Midbrain (tissue), 1 donor: ENCODE measurements at places on chromosomes 1 and 21.
A peak's percentile ranks its signal among the peaks of the same experiment; 100 is the strongest.

DNA sequence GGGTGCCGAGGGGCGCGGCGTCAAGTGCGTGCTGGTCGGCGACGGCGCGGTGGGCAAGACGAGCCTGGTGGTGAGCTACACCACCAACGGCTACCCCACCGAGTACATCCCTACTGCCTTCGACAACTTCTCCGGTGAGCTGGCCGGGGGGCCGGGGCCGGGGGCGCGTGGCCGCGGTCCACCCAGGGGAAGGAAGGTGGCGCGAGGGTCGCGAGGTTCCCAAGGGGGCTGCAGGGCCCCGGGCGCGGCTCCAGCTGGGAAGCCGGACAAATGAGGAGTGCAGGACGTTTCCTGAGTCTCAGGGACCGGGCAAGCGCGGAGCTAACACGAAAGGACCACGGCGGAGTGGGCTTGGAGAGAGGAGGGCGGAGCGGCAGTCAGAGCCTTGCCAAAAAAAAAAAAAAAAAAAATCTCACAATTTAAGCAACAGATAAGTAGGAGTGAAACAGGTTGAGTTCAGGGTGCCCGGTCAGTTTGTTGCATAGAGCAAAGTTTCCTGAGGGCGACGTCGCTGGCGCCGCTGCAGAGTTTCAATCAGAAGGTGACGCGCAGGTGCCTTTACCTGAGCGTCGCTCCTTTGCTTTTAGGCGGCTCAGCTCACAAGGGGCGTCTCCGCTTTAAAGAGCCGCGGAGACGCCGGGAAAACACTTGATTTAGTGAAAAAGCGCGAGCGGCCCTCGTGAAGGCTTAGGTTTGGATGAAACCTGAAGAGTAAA is 750 bp downstream of the RHOU start:
- no peak for DNase-seq

DNA sequence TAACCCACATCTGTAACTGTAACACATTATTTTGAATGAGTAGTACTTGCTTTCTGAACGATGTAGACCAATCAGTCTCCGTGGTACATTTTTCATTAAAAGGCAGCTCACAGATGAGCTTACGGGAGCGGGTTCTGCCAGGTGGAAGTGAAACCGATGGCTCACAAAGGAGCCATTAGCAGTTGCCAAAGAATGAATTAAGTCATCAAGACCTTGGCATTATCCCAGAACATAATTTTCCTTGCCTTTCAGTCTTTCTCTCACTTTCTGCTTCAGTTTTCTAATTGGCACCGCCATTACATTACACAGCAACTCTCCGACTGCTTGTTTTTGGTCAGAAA is 33.5 kb upstream of the UTS2 start:
- peak; percentile 4 for DNase-seq

GRCh38 chr1:223126741-223127140 is 16.3 kb downstream of the TLR5 start:
- peak; percentile 6 for DNase-seq

DNA sequence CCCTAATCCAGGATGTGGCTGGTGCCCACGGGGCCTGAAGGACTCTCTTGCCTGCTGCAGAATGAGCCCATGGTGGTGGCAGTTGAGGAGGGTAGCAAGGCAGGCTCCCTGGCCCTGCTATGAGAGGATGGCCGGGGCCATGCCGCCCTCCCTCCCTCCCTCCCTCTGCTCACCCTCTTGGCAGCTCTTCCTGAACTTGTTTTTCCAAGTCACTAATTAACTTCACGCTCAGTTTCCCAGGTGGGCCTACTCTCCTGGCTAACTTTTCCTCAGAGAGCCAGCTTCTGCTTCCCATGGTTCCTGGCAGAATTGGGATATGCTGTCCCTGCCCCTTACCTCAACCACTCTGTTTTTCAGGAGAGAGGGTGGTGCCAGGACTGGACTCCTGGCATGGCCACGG is 10.2 kb downstream of the KCNC4 start:
- DNase-seq = no peak

DNA sequence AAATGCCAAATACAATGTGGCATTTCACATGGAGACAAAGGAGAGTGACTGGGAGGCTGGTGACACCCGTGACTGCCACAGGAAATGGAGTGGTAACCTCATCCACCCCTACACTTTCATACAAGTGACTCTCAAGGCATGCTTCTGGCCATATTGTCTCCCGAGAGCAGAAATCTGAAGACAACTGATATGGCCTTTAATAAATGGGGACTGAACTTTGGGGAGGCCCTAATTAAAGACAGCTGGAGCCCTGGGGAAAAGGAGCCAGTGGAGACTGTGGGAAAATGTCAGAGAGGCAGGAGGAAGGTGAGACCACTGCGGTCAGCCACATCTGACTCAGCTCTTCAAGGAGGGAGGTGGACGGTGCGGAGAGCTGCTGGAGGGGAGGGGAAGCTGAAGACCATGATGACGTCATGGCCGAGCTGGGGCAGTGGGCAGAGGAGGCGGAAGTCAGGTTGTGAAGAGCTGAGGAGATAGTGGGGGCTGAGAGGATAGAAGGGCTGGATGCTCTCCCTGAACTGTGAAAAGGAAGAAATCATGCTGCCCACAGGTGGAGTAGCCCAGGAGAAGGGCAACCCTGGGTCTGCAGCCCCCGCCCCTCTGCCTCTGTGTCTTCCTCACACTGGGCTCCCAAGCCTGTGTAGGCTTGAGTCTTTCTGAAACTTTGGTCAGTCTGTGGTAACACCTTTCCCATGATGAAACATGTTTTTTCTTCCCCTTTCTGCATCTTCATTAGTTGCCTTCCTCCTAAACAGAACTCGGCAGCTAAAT is 14.0 kb upstream of the NCF2 start:
- no peak for DNase-seq

DNA sequence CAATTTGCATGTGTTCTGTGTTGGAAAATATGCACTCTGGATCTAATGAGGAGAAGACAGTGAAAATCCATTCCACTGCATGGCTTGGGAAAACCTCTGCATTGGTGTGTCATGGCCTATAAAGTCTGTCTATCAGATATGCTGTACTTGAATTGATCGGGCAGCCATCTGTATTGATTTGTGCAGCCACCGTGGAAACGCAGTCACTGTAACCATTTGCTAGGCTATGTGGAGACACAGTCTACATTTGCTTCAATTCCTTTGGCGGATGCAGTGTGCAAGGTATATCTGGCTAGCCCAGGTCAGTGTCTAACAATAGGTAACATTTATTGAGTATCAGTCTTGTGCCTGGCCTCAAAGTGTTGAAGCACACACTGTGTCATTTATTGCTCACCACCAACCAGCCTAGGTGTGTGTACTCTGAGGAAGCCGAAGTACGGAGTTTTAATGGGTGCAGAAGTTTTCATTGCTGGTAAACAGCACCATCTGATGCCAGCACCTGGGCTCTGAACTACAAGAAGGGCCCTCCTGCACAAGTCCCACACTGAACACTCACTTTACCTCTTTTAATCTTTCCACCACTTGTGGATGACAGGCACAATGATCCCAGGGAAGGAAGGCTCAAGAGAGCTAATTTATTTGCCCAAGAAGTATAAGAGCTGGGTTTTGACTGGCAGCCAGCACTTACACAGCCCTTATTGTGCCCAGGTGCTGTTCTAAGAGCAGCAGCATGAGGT is 83.4 kb downstream of the DAB1 start:
- DNase-seq = no peak

DNA sequence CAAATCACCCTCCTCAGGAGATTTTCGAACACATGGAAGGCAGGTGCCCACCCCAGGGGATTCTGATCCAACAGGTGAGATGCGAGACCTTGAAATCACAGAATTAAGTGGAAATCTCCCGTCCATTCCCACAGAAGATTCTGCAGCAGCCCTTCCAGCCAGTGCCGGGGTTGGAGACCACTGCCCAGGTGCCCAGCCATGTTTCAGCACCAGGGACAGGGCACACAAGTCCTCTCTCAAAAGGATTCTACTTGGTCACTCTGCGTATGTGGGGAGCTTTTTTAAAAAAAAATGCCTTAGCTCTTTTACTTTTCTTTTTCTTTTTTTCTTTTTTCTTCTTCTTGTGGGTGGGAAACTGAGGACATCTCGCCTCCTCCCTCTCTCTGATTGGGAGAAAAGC is 80.7 kb downstream of the VWA5B1 start:
- no peak for DNase-seq

- DNase-seq = peak; percentile 46
These were observed 177.7 kb upstream of the EDN2 start for GRCh38 chr1:41662061-41662764.

- no peak for DNase-seq
These were observed 22.3 kb downstream of the IL6R start for GRCh38 chr1:154427173-154428139.

DNA sequence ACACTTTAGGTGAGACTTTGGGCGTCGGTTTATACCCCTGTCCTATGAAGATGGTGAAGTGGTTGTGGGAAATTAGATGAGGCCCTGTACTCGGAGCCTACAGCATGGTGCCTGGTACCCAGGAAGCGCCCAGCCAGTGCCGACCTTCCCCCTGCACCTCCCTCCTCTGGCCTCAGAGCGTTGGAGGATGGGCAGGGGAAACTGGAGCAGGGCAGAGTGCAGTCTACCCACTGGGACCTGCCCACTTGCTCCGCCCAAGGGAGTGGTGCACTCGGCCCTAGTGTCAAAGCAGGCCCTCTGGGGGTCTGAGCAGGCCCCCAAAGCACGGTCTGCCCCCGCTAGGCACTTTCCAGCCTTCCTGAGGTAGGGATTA is 13.0 kb upstream of the TTC22 start:
- no peak for DNase-seq

- DNase-seq = peak; percentile 28
These were observed 192.4 kb downstream of the TGFBR3 start for GRCh38 chr1:91693557-91693956.

GRCh38 chr1:204255225-204255624 is 41.4 kb upstream of the GOLT1A start:
- no peak for DNase-seq

DNA sequence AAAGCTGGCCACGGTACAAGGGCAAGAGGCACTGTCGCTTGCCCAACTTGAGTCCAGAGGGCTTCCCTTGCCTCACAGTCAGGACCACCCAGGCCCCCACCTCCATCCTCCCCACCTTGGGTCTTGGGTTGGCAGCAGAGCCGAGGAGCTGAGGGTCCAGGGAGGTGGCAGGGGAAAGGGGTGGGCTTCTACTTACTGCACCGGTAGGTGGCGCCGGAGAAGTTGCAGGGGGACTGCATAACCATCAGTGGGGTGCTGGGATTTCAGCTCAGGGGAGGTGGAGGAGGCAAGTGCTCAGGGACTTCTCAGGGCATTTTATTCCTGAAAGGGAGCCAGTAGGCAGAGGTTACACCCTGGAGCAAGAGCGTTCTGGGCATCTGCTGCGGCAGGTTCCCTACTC is 44.0 kb downstream of the TRIM62 start:
- DNase-seq = peak; percentile 51

DNA sequence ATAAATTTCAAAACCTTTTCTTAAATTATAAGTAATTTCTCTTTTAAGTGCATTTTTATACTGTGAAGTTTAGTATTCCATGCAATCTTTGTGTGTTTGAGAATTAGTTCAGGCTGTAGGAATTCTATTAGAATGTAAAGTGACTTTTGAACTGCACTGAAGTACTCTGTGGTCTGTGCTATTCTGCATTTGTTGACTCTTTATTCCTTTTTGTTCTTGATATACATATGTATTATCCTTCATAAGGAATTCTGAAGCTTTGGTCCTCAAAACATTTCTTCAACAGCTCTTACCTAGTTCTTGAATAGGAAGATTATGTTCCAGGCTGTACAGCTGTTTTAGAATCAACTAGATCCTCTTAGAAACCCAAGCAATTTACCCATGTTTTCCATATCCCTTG is 158.0 kb downstream of the HS2ST1 start:
- no peak for DNase-seq

DNA sequence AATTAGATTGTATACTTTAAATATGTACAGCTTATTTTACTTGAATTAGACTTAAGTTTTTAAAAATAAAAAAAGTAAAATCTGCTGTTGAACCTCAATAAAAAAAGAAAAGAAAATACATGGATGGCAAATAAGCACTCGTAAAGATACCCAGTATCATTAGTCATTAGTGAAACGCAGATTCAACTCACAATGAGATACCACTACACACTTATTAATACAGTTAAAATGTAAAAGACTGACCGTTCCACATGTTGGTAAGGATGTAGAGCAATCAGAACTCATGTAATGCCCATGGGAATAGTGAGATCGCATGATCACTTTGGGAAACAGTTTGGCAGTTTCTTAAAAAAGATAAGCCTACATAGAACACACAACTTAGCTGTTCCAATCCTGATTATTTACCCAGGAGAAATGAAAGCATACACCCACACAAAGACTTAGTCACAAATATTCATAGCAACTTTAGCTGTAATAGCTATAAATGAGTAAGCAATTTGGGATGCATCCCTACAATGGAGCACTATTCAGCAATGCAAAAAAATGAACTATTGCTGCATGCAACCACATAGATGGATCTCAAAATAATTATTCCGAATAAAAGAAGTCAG is 7.3 kb downstream of the SH2D1B start:
- DNase-seq = no peak

DNA sequence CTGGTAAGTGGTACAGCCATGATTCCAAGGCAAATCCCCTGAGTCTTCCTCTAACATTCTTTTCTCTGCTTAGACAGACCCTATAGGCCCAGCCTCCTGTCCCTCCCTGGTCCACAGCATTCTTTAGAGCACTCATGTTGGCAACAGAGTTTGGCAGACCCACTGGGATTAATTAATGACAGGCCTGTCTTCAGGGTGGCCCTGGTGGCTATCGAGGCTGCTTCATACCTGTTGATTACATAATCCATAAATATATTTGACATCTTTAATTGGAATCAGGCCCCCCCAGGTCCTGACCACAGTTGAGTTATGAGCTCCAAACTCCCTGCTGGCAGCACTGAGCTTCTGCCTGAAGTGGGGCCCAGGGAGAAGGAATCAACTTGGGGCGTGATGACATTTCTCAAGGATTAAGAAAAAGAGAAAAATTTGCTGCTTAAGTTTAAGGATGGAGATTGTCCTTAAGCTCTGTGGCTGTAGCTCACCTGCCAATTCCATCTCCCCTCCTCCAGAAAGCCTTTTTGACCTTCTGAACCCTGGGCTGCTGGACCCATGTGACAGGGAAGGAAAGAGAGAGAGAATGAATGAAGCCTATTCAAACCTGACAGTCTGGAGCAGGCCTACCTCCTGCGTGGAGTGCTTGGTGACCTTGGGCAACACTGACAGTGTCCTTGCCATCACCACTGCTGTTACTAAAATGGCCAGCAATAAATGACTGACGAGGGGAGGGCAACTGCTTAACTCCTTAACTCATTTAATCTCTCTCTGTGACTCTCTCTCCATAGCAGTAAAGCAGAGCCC is 156.6 kb downstream of the TRABD2B start:
- DNase-seq = no peak

DNA sequence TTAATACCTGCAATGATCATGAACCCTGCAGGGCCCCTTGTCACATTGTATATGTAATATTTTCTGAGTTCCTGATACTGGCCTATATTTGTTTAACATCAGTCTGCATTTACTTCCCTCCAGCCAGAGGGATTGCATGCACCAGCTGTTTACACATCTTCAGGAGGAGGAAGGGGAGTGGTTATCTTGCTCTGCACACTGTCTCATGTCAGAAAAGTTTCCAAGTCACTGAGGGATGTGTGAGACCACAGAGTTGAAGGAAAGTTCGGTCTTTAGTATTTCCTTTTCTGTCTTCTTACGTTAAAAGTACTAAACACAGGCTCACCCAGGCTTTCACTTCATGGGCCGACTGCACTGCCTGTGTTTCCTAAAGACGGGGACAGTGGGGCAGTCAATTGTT is 574.1 kb downstream of the LMO4 start:
- DNase-seq = peak; percentile 6
